ENCODE measurements at places on chromosomes 12 and 14.

GRCh38 chr14:94203473-94204210 is 29.5 kb downstream of the PPP4R4 start:
- DNase-seq = no peak

GRCh38 chr12:52740584-52740983 is 36.6 kb downstream of the KRT76 start:
- DNase-seq = no peak

GRCh38 chr12:47617476-47617875 is 88.4 kb downstream of the RPAP3 start:
- no peak for DNase-seq

DNA sequence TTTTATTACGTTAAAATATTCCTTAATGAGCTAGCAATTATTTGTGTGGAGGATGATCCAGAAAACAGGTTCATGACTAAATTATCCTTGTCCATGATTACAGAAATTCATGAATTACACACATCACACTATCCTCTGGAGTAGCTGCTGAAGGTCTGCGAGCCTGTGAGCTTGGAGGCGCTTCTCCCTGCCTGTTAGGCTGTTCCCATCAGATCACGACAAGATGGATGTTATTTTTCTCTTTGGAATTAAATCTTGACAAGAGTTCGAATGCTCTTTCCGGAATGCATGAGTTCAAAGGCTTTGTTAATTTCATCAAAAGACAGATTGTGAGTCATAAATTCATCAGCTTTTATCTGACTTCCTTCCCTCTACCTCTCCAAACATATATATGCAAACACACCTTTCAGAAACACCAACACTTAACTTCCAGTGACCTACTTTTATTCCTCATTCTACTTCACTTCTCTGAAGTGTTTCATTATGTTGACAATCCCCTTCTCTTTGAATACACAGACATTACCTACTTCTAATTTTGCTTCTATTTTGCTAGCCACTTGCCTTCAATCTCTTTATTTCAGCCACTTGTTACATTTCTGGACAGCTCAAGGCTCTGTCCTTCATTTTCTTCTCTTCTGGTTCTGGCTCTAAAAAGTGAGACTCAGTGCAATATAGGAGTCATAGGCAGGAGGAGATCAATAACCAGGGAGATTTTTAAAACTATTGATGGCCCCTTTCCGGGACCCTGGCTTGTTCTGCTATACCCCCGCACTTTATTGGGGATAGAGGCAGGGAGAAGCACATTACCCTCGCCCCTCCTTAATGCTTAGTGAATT is 274.6 kb downstream of the BTG1 start:
- DNase-seq = no peak

- DNase-seq = peak; percentile 48
Measured at GRCh38 chr12:49838973-49839633, 3.8 kb downstream of the BCDIN3D start.

DNA sequence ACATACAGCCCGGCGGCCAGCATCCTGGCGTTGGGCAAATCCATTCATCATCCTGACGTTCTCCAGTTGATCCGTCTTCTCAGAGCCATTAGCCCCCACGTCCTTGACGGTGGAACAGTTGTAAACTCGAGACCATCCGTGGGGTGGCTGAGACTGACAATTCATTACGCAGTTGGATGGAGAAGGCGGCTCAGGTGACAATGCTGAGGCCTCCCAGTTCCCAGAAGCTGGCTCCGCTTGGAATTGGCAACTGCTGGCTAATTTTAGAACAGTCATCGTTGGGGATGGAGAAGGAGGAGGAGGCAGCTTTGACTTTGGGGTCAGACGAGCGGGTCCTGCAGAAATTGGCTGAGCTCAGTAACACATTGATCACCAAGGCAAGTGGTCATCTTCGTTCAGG is 186.5 kb downstream of the PHETA1 start:
- no peak for DNase-seq

GRCh38 chr14:102215071-102215470 is 75.4 kb downstream of the WDR20 start:
- DNase-seq = no peak

GRCh38 chr12:52912711-52913430 is 8.0 kb upstream of the KRT8 start:
- DNase-seq = no peak

DNA sequence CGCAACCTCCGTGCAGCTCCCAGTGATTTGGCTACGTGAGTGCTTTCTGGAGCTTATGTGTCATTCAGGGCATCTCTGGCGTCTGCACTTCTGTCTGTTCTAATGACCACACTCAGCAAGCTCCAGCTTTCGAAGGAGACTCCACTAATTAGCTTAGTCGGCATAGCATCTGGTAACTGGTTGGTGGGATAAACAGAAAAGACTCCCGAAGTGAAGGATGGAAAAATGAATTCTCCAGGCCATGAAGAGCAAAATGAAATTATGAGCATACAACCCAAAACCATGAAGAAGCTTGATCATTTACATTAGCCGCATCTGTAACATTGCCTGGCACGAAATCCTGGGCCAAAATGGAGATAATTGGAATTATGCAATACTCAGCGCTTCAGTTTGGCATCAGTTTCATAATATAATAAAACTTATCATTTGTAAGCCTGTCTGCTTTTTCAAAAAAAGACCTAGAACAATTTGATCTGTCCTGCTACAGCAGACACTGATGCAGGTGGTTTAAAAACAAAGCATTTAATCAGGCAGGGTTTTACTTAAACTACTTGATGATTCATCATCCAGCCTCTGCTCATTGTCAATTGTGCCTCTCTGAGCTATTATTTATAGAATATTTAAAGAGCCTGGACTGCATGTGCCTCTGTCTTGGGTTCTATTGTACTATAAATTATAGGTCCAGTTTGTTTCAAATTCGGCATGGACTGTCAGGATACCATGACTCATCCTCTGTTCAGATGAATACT is 87.4 kb downstream of the SYT1 start:
- peak; percentile 97 for DNase-seq

DNA sequence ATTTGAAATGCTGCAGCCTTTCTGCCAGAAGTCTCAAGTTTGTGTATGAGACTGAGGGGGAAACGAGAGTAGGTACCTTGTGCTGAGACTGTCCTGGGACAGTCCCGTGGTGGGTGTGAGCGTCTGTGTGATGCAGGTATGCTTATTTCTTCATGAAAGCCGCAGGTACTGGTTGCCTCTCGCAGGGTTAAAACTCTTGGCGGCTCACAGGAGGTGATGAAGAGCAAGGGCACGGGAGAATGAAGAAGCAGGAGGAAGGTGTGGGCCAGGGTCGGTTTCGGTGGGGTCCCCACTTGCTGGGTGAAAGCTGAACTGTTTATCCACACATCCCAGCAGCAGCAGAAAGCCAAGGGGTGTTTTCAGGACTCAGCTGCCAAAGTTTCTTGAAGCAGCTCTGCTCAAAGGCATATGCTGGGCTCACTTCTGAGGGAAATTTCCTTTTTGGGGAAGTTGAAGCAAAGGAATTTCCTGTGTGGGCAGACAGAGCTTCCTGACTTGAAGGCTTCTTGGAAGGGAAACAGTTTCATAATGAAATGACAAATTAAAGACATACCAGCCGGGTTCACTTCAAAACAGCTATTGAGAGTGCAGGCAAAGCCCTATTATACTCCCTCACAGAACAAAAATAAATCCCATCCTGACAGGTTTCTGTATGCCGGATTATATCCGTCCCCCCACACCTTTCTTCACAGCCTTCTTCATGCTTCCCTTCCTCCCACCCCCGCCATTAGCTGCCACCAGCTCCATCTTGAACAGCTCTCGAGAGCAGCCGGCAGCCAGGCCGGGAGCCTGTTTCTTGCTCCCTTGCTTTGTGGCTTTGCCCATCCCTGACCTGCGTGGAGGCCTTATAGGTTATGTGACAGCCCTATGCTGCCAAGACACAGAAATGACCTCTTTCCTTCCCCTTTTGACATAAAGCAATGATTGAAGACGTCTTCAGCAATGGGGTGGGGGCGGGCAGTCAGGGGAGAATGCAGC is 116.6 kb downstream of the ETV6 start:
- no peak for DNase-seq

DNA sequence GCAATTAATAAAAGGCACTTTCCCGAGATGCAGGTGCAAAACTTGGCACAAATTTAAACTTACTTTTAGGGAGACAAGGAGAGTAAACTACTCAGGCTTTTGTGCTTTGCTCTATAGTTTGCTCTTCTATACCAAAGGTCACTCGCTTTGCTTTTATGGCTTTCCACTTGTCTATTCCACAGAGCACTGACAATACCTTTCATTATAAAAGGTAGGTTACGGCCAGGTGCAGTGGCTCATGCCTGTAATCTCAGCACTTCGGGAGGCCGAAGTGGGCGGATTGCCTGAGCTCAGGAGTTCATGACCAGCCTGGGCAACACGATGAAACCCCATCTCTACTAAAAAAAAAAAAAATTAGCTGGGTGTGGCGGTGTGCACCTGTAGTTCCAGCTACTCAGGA is 32.9 kb downstream of the ALKBH1 start:
- no peak for DNase-seq

DNA sequence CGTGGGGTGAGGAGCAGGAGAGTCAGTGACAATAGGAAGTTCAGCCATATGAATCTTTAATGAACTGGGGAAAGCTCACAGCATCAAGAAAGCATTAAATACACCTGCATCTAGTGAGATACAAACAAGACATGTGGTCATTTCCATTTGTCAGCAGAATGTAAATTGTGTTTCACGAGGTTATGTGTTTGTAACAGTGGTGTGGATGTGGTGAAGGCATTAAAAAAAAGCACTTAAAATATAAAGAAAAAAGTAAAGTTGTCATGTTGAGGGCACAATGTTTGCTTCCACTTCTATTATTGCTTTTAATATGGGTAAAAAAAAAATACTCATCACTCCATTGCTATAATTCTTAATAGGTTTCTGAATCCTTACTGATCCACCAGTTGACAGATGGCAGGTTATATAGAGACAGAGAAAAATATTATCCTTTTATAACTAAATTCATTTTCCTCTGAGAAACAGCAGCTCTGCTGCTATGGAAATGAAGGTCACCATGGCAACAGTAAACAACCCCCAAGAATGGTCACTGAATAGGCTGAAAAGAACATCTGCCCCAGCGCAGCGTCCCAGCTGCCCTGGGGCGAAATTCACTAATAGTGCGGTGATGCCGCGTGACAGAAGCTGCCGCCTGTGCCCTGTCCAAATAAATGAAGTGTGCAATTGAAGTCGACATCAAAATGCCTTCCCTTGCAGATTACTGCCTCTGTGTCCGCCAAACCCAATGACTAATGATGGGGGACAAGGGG is 226.1 kb downstream of the FOXN3 start:
- DNase-seq = peak; percentile 76

DNA sequence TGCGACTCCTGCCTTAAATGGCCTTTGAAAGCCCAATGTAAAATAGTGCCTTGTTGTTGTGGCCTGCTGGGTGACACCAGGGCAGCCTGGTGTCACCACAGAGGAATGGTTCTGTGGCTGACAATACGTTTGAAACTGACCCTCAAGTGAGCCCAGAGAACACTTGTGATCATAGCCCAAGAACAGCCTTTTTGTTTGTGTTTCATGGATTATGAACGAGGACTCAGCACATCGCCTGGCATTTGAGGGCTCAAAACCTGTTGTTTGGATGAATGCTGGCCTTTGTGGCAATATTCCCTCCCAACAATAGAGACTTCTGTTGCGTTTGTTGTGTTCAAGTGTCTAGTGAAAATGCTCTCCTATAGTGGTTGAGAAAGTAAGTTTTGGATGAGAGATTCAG is 48.5 kb downstream of the TSPAN9 start:
- no peak for DNase-seq
